ENCODE measurements at places on chromosomes 2 and 18.

- DNase-seq: no peak
These were observed 1.1 kb downstream of the LMAN1 start for GRCh38 chr18:59357928-59358327.

- DNase-seq: no peak
These were observed 113.6 kb upstream of the MGAT5 start for GRCh38 chr2:134140251-134140661.

- no peak for DNase-seq
These were observed 226.9 kb upstream of the KYNU start for GRCh38 chr2:142650601-142651000.

DNA sequence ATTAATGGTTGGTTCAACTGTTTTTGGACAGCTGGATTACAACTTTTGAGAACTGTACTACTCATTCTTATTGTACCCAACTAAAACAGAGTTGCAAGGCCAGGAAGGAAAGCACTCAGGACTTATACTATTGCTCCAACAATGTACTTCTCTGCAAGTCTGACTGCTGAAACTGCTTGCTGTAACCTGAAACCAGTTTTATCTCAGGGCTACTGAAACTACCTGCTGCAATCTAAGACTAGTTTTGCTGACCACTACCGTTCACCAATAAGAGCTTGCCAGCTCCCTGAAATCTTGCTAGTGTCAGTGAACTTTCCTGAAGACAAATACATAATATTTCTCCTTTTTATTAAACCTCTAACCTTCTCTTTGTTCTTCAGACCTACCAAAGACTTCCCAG, 157.3 kb downstream of the CDCA7 start:
- no peak for DNase-seq

DNA sequence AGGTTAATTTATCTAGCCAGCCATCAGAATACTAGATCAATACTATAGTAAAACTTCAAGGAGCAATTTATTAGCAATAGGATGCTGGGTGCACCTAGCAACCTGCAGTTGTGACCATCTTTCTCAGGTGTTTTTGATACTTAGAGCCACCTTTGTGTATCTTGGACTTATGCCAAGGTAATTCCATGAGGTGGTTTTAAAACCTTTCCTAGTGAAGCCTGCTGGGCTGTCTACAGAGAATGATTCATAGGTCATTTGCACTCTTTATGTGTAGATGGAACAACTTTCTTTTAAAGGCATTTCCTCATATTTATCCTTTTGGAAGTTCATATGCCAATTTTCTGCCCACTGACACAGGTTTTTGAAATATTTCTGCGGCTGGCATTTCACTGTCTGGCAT, 1030.1 kb upstream of the POU3F3 start:
- DNase-seq: no peak

- no peak for DNase-seq
These were observed 244.9 kb downstream of the SP3 start for GRCh38 chr2:173720306-173720705.

- DNase-seq: no peak
These were observed 15.3 kb downstream of the PDE11A start for GRCh38 chr2:178057179-178057680.

DNA sequence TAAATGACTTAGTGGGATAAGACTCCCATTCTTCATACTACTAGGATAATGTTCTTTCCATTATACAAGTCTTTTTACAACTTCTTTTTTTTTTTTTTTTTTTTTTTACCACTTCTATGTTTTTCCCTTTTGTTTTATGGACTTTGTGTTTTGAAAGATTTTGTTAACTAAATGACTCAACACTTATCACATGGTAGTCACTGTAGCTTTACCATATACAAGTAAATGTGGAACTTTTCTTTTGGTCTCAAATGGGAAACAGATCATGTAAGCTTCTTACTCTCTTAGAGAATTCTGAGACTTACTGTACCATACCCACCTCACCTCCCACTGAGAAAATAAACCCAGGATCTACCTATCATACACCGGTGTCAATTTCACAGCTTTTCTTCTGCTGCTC, 590.3 kb upstream of the CDH2 start:
- no peak for DNase-seq

Measured in right forelimb (tissue), 1 donor.